RPMI7951 (cell line): ENCODE measurements at places on chromosomes 2 and 18. TPM values are rescaled to one million over a fixed set of nuclear protein-coding genes. Genes with fewer than 3 reads are reported as not detected.
A peak's percentile ranks its signal among the peaks of the same experiment; 100 is the strongest.

- DNase-seq, result peak; percentile 90
Measured at GRCh38 chr2:237096911-237097310, 11.2 kb downstream of the COPS8 start.

Gene CTAGE1
- 0.68 and 1.3 TPM in 2 replicates for total RNA-seq

Gene SYT4
- not detected in 2 replicates for total RNA-seq

DNA sequence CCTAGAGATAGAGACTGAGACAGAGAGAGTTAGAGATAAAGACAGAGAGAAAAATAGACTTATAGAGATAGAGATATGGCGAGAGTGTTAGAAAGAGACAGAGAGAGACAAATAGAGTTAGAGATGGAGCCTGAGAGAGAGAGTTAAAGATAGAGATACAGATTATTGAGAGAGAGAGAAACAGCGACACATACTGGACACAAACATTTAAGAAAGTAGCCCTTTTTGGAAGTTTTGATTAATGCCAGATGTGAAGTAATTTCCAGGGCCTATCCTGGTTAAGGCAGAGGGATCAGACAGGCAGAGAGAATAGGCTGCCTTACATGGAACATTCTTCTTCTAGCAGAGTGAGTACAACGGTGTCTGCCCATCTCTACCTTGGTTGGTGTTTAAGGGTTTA lies 311.6 kb upstream of the CDH7 start:
- DNase-seq, result peak; percentile 0

- no peak for DNase-seq
Measured at GRCh38 chr2:165428926-165429325, 40.6 kb upstream of the CSRNP3 start.

Gene IL1A
- 1.9 and 2.3 TPM in 2 replicates for total RNA-seq
